ENCODE measurements at places on chromosomes 12 and 14.

DNA sequence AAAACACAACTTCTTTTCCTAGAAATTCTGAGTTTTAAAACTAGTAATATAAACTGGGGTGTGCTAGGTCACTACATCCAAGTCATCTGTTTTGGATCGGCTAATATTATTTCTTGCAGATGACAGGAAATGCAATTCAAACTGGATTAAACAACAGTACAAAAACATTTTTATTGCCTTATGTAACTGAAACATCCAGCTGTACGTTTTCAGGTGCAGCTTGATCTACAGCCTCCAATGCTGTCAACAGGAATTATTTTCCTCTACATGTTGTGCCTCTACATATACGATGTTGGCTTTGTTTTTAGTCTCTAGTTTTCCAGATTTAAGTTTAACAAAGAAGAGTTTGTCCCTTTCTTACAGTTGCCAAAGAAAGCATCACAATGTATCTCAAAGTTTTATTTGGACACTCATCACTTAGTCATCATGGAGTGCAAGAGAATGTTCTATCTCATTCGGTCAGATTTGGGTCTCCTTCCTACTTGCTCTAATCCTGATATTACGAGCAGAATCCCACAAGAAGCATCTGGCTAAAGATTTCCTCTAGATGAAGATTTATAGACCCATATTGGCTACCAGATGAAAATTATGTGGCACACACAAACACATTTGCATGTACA lies 326.7 kb downstream of the SLC6A15 start:
- no peak for DNase-seq

GRCh38 chr14:95299271-95299670 lies 20.4 kb downstream of the CLMN start:
- no peak for DNase-seq

- DNase-seq = no peak
These were observed 163.2 kb upstream of the C14orf180 start for GRCh38 chr14:104416383-104416782.

DNA sequence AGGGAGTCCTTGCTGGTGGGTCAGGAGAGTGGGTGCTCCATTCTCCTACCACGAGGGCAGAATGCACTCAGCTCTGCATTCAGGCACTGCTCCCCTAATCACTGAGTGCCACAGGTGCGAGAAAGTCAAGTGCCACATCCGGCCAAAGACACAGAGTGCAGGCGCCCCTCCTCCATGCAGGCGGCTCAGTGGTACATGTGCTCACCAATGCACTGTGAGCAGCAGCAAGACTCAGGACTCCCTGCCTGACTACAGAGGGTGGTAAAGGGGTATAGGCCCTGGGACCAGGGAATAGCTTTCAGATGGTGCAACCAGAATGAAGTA lies 32.9 kb downstream of the ZFYVE21 start:
- no peak for DNase-seq

DNA sequence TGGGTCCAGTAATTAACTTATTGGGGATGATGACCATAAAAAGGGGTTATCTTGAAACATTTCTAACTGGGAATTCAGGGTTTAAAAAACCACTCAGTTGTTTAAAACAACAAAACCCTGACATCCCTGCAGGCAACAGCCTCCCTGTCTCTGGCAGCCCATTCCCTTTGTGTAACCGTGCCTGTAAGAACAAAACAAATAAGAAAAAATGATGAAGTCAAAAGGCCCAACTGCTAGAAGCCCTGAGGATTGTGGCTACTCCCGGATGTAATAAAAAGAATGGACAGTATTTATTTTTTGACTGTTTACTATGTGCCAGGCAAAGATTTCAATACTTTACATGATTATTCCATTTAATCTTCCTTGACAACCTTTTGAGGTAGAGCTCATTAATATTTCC lies 75.3 kb downstream of the TMCC3 start:
- DNase-seq = no peak
